ENCODE measurements at places on chromosomes 1 and 21.
A peak's percentile ranks its signal among the peaks of the same experiment; 100 is the strongest.

DNA sequence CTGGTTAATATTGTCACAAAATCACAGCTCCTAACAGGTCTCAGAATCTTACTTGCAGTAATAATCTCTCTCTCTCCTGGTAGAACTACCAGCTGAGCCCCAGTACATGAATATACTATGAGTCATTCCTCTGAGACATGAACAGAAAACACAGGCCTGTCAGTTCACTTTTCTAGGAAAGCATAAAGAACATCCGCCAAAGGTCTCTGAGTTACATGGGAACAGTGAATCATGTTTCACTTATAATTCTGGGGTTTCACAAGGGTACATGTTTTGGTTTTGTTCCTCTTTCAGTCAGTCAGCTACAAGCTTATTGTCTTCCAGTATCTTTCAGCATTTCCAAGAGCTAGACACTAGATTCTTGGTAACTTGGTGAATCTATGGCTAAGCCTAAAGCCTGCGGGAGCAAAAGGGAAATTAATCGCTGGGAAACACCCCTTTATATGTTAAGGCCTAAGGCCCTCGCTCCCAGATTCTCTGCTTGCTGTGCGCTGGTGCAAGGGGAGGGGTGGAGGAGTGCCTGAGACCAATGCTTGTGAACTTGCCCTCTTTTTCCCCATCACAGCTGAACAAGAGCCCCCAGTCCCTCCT lies 31.7 kb downstream of the IFNGR2 start:
- DNase-seq = no peak

- peak; percentile 54 for DNase-seq
Measured at GRCh38 chr1:23664837-23665795, 26.5 kb upstream of the RPL11 start.

GRCh38 chr1:32111789-32112188 lies 3.9 kb downstream of the KPNA6 start:
- peak; percentile 4 for DNase-seq

DNA sequence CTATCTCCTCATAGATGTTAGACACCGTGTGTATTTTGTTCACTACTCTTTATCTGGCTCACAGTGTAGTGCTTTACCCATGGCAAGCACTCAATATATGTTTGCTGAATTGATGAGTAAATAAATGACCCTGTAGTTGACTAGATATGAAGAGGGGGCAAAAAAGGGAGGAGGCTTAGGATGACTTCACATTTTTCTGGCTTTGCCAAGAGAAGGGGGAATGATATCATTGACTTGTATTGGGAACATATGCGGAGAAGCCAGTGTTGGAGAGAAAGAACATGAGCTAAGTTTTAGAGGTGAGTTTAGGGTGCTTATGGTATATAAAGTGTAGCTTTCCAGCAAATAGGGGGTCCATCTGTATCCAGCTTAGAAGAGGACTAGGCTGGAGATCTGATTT lies 145.5 kb downstream of the TENT5C start:
- DNase-seq = no peak

DNA sequence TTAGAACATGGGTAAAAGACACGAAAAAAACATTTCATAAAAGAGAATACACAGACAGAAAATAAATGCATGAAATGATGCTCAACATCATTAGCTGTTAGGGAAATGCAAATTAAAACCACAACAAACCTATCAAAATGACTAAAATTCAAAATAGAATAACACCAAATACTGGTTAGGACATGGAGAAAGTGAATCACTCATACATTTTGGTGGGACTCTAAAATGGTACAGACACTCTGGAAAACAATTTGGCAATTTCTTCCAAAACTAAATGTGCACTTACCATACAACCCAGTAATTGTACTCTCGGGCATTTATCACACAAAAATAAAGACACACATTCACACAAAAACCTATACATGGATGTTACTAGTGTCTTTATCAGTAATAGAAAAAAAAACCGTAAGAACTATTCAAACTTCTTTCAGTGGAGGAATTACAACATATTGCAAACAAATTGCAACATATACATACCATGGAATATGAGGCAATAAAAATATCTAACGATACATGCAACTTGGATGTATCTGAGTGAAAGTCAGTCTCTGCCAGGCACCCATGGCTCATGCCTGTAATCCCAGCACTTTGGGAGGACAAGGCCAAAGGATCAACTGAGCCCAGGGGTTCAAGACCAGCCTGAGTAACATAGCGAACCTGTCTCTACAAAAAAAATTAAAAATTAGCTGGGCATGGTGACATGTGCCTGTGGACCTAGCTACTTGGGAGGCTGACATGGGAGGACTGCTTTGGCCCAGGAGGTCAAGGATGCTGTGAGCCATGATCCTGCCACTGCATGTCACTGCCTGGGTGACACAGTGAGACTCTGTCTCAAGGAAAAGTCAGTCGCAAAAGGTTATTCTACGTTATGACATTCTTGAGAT lies 19.6 kb downstream of the HSF2BP start:
- no peak for DNase-seq

- DNase-seq = no peak
Measured at GRCh38 chr1:116751621-116752020, 2.6 kb upstream of the CD2 start.

DNA sequence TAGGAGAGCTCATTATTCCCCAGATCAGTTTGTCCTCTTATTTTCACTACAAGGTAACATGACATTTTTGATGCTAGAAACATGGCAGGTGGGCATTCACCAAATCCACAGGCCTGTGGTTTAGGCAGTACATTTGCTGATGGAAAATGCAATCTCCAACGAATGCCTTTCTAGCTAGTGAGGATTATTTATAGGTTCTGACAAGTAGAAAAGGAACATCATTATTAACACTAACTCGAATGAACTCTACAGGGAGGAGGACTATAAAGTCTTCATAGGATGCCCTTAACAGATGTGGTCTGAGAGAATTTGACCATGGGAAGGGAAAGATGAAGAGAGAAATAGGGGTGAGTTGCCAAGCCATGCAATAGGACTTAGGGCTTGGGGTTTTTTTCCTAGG lies 71.5 kb upstream of the BCL10 start:
- DNase-seq = no peak

GRCh38 chr1:206039046-206039973 lies 13.7 kb upstream of the RHEX start:
- DNase-seq = no peak

GRCh38 chr1:99587008-99587407 lies 58.9 kb upstream of the PALMD start:
- no peak for DNase-seq

- DNase-seq = peak; percentile 42
Measured at GRCh38 chr1:198072177-198072576, 84.6 kb upstream of the NEK7 start.

DNA sequence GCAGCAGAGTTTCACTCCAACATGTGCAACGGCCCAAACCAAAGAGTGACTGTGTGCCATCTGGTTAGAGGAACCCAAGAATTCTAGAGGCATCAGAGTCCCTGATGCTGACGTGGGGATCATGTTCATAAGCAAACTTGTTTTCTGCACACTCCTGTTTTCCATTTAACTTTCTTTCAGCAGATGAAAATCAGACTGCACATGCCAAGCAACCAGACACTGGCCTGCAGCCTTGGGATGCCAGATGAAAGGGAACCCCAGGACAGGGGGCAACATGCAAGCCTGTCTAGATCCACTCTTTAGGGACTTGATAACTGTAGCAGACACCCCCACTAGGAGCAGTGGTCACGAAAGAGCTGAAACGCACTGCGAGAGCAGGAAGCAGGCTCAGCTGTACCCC lies 56.8 kb downstream of the SLC66A1 start:
- no peak for DNase-seq

DNA sequence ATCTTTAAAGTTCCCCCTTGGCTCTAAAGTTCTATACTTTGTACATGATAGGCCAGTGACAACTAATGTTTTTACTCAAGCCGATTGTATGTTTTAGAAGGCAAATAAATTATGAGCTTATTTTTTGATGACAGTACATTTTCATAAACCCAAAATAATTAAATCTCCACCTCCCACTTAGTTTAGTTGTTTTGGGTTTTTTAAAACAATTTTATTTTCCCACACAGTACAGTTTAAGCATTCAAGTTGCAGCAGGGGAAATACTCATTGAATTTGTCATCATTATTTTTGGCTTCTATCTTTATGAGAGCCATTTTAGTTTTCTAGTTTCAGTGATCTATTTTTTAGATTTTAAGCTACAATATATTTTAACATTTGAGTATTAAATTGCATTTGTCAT lies 93.6 kb downstream of the OLFML2B start:
- no peak for DNase-seq

- no peak for DNase-seq
Measured at GRCh38 chr1:107706182-107706581, 258.8 kb downstream of the VAV3 start.

- DNase-seq = no peak
Measured at GRCh38 chr1:205377355-205377754, 20.6 kb upstream of the KLHDC8A start.

GRCh38 chr21:43325968-43326715 lies 100.8 kb downstream of the SIK1 start:
- no peak for DNase-seq

DNA sequence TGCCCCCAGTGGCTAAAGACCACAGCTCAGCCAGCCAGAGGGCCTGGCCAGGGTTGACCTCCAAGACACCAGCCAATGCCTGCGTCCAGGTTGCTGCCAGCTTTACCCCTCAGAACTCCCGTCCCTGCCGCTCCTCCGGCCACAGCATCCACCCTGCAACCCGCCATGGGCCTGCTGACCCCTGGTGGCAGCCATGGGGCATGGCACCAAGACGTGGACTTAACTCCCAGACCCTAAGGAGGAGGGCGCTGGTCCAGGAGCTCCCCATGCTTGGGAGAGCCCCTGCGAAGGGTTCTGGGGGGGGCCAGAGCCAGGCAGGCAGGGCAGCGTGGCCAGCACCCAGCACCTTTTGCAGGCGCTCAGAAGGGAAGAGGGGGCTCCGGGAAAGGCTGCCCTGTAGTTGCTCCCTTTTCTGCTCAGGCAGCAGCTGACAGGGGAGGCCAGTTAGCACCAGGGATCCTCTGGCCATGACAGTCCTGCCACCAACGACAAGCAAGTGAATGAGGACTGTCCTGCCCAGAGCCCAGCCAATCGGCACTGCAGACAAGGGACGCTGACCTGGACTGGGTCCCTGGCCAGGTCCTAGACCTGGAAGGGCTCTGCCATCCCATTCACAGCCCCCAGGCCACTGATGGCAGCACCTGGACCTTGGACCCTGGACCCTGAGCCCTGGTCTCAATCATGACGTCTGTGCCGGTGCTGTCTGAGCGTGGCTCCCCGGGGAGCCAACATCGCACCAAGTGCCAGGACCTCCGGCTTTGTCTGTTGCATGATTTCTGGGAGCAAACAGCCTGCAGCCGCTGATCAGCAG lies 246.2 kb downstream of the NPHP4 start:
- DNase-seq = peak; percentile 46

GRCh38 chr1:246004301-246004700 lies 502.8 kb downstream of the SMYD3 start:
- DNase-seq = no peak

GRCh38 chr1:24540906-24541710 lies 14.8 kb upstream of the NCMAP start:
- no peak for DNase-seq

GRCh38 chr1:36858553-36858952 lies 175.8 kb downstream of the GRIK3 start:
- no peak for DNase-seq

- peak; percentile 1 for DNase-seq
Measured at GRCh38 chr1:109341944-109342930, 35.4 kb upstream of the MYBPHL start.

Data from NCI-H69 (cell line).